ENCODE measurements at places on chromosomes 12 and 14. TPM values are rescaled to one million over a fixed set of nuclear protein-coding genes. Genes with fewer than 3 reads are reported as not detected.

The TMEM106C gene
- polyA plus RNA-seq: 56.9 TPM

The EID3 gene
- 9.5 TPM for polyA plus RNA-seq

The CACNA1C gene
- polyA plus RNA-seq: 0.05 TPM

The PTGES3 gene
- 180 TPM for polyA plus RNA-seq

The GRIP1 gene
- 0.31 TPM for polyA plus RNA-seq

DNA sequence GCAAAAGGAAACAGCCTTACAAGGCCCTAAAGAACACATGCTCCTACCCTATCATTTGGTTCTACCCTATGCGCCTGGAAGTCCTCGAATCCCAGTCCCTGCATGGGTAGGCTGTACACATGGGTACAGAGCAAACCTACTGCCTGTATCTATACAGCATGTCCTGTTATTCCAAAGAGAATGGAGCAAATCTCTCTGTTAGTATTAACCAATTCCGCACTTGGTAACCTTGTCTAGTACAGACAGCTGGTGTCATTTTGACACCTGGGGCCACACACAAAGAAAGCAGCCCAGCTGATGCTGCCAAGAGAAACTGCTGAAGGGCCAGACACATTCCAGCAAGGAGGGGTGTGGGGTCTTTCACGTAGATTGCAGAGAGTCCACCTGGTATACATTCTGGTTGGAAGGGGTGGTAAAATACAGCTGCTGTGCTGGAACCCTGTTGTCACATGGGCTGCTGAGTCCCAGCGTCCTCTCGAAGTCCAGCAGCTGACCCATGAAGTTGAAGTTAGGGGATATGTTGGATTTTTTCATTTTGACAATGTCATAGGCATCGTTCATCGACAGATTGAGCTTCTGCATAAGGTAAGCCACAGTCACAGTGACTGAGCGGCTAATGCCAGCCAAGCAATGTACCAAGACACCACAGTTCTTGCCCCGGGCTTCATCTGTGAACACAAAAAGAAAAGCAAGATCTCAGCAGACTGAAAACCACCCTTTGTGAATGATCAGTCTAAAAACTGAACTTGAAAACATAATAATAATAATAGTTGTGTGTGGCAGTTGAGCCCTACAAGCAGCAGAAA is 3.2 kb downstream of the DUSP6 start:
- no peak for DNase-seq
- H3K4me3 ChIP-seq: peak overlapping the region; percentile 100
- peaks cover 71% of the 10 kb centered on the region for H3K4me1 ChIP-seq
- H3K36me3 ChIP-seq: peaks cover 17% of the 10 kb centered on the region
- H3K27ac ChIP-seq: peak overlapping the region; percentile 93

- H3K4me3 ChIP-seq: no peak overlapping the region
- no peak for DNase-seq
- peaks cover 2% of the 10 kb centered on the region for H3K27me3 ChIP-seq
- H3K4me1 ChIP-seq: no peaks in the 10 kb centered on the region
- H3K36me3 ChIP-seq: no peaks in the 10 kb centered on the region
Measured at GRCh38 chr14:25488961-25489360, 439.0 kb upstream of the STXBP6 start.

- H3K4me3 ChIP-seq: no peak overlapping the region
- no peaks in the 10 kb centered on the region for H3K36me3 ChIP-seq
- H3K4me1 ChIP-seq: peaks cover 6% of the 10 kb centered on the region
- H3K27ac ChIP-seq: no peak overlapping the region
- DNase-seq: no peak
Measured at GRCh38 chr14:104224506-104225277, 86.3 kb downstream of the KIF26A start.

- H3K4me3 ChIP-seq: no peak overlapping the region
- DNase-seq: no peak
- no peak overlapping the region for H3K27ac ChIP-seq
- no peaks in the 10 kb centered on the region for H3K4me1 ChIP-seq
Measured at GRCh38 chr12:108738170-108738569, 6.9 kb upstream of the CORO1C start.

DNA sequence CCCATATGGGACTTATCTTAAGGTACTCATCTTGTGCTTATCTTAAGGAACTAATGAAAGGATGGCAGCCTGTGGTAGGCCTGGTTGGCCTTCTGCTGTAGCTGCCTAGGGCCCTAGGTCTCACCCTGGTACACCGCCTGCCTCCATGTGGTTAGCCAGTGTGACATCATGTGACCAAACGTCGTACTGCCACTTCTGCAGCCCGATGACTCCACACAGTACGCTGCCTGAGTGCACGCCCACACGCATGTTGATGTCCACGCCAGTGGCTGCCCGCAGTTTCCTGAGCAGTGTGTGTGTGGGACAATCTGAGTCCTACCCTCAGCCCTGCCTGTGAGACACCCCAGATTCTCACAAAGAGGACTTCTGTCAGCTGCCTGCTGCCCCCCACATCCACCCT is 5.1 kb downstream of the ADCY4 start:
- peak; percentile 96 for DNase-seq
- peaks cover 75% of the 10 kb centered on the region for H3K4me1 ChIP-seq
- H3K4me3 ChIP-seq: peak overlapping the region; percentile 60
- H3K27me3 ChIP-seq: peaks cover 30% of the 10 kb centered on the region

- H3K27ac ChIP-seq: no peak overlapping the region
- H3K4me1 ChIP-seq: no peaks in the 10 kb centered on the region
- DNase-seq: no peak
- peaks cover 5% of the 10 kb centered on the region for H3K27me3 ChIP-seq
Measured at GRCh38 chr12:23482571-23482970, 466.9 kb downstream of the SOX5 start.

GRCh38 chr12:8985213-8985754 is 4.1 kb upstream of the KLRG1 start:
- H3K27me3 ChIP-seq: peaks cover 2% of the 10 kb centered on the region
- peaks cover 75% of the 10 kb centered on the region for H3K4me1 ChIP-seq
- DNase-seq: peak; percentile 57

DNA sequence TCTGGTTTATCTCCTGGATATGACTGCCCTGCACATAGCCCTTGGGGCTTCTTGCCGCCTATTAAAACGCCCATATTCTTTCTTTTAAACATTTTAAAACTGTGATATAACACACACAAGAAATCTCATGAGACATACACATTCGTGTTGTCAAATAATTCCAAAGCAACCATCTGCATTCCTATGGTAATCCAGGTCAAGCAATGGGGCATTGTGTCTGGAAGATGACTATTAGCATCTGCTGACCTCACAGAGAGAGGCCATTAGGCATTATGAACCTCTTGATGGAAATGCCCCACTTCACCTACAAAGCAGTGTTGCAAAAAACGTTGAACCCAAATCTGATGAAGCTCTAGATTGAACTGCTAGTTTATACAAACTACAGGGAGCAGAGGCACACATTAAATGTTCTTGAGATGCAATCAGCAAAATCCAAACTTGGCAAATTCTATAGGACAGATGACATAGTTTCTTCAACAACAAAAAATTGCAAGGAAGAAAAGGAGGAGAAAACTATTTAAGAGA is 513.8 kb upstream of the CCDC196 start:
- no peak overlapping the region for H3K27ac ChIP-seq
- no peaks in the 10 kb centered on the region for H3K36me3 ChIP-seq
- H3K4me3 ChIP-seq: no peak overlapping the region
- no peak for DNase-seq
- no peaks in the 10 kb centered on the region for H3K4me1 ChIP-seq
- peaks cover 5% of the 10 kb centered on the region for H3K27me3 ChIP-seq
